ENCODE measurements at places on chromosomes 2 and 18.

DNA sequence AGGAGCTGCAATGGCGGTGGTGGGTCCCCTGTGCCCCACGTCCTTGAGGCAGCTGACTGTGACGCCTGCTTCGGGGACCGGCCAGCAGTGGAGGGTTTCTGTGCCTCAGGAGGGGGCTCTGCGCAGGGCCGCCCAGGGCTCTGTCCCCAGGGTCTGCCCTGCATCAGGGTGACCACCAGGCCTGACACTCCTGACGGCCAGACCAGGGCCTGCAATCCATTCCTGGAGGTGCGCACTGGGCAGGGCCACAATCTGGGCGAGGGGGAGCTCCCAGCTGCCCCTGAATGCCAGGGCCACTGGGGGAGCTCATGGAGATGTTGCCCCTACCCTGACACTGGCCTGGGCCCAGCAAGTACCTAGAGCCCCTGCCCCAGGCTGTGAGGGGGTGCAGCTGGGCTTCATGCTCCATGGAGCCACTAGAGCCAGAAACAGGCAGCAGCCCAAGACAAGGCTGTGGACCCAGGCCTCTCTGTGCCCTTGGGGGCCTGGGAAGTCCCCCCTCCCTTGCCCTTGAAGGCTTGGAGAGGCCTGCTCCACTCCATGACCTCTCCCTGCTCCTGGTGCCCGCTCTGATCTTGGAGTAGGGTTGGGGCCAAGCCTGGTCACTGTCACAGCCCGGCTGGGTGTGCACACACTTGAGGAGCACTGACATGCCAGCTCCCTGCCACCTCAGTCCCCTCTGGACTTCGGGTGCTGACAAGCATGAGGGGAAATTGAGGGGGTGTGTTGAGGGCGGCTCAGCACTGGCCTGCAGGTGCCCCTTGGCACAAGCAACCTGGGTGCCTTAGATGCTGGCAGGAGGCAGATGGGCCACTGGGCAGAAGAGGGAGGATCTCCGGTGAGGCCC, 55.9 kb downstream of the LDAH start:
- no peak for DNase-seq

DNA sequence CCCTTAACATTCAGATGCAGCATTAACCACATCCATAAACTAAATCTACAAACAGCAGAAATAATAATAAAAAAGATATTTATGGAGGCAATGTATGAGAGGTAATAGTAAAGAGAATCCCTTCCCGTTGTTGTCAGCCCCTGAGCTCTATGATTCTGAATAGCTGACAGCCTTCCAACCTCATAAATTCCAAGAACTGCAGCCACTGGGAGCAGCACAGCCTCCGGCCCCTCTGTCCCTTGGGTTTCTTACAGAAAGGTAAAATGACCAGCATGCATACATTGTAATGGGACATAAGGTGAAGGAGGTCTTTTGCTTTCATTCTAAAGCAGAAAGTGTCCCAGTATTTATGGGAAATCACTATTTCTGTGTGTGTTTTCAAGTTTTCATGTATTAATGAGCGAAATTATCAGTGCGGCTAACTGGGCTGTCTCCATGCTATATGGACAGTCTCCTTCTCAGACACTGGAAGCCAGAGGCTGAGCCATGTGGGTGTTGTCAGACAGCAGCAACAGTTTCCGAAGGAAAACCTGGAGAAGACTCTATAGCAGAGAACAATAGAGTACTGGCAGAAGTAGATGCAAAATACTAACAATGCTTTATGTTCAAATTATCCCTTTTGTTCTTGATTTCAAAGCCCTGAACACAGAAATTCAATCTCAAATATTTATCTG, 151.6 kb downstream of the LRRC30 start:
- DNase-seq: no peak

GRCh38 chr2:16653799-16654198, 11.8 kb downstream of the CYRIA start:
- DNase-seq: no peak

GRCh38 chr2:46569061-46569560, 89.7 kb downstream of the TMEM247 start:
- DNase-seq: no peak

GRCh38 chr2:119794237-119794636, 34.5 kb downstream of the PTPN4 start:
- no peak for DNase-seq

DNA sequence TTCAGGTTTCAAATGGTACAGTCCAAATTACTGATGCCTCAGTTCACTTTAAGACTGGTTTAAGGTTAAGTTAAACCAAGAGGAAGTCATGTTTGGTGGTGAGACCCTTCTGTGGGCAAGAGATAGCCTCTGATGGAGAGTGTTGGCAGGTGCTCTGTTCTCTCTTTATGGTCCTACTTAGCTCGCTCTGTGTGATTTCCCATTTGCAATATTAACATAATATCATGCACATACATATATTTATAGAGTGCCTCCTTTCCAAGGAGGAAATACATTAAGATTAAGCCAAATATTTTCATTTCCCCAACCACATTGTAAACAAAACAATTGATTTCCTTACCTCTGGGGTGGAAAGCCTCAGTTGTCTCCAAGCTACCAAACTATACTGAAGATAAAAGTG, 222.4 kb downstream of the PIK3C3 start:
- no peak for DNase-seq

- no peak for DNase-seq
Observed at GRCh38 chr2:128420776-128421175, 102.1 kb upstream of the HS6ST1 start.

GRCh38 chr2:20595439-20596192, 55.3 kb downstream of the HS1BP3 start:
- no peak for DNase-seq

DNA sequence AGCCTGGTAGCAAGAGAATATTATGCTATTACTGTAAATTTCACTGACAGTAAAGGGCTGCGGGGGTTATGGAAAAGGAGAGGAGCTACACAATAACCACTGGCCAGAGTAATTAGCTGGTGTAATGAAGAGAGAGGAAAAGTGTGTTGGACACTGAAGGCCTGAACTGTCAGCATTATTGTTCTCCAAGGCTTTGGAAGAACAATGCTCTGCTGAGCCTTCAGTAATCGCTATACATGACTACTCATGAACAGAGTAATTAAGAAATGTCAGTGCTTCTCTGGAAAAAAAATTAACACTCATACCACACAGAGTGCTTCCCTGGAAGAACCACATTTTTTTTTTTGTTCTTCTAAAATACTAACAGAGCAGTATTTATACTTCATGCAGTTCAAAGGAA, 931.3 kb downstream of the CPS1 start:
- no peak for DNase-seq

DNA sequence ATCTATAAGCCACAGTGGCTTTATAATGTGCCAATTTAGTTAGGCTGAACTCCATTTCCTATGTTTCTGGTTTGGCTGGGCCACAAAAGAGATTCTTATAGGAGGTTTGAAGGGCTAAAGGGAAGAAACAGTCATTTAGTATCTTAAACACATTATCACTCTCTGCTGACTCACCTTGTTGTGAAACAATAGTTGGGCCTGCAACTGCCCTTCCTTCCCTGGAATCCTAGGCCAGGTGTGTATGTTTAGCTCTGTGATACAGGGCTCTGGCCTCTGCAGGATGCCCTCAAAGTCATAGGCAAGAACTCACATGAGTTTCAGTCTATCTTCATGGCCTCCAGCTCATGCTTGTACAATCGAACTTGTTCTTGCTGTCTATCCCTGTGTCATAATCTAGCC, 400.0 kb upstream of the CELF4 start:
- no peak for DNase-seq
